Left colon (tissue), 2 donors: ENCODE measurements at places on chromosomes 4 and X. TPM values are rescaled to one million over a fixed set of nuclear protein-coding genes. Genes with fewer than 3 reads are reported as not detected.

SPATA4 gene
- not detected for total RNA-seq

AFF1 gene
- total RNA-seq, result 86.2 TPM

ATP2B3 gene
- 0.08 TPM for total RNA-seq

CPE gene
- 43.8 TPM for total RNA-seq

GNL3L gene
- 29.2 TPM for total RNA-seq

UFSP2 gene
- total RNA-seq, result 20.5 TPM

STARD8 gene
- total RNA-seq, result 1.7 TPM

TMPRSS11D gene
- not detected for total RNA-seq

LONRF3 gene
- total RNA-seq, result 11.1 TPM

ARX gene
- total RNA-seq, result 1.1 TPM

RAB41 gene
- 0.34 TPM for total RNA-seq

PAK3 gene
- 0.95 TPM for total RNA-seq

SOX3 gene
- not detected for total RNA-seq

GRSF1 gene
- total RNA-seq, result 86.0 TPM

GAGE1 gene
- not detected for total RNA-seq

PPP3CA gene
- 38.0 TPM for total RNA-seq

FAM114A1 gene
- 73.3 TPM for total RNA-seq

ADGRG2 gene
- total RNA-seq, result 0.34 TPM

MAGIX gene
- 15.7 TPM for total RNA-seq

UTP3 gene
- total RNA-seq, result 18.4 TPM

ODAM gene
- not detected for total RNA-seq

SMARCAD1 gene
- 18.4 TPM for total RNA-seq

PTCHD1 gene
- total RNA-seq, result 1.9 TPM

AVPR2 gene
- 0.52 TPM for total RNA-seq

ING2 gene
- 14.7 TPM for total RNA-seq

PPEF2 gene
- total RNA-seq, result not detected

NUDT11 gene
- total RNA-seq, result 1.7 TPM

ADRA2C gene
- total RNA-seq, result 0.92 TPM

SRPX gene
- total RNA-seq, result 26.0 TPM

TLR10 gene
- 0.70 TPM for total RNA-seq

ADH1C gene
- 373 TPM for total RNA-seq

CXorf65 gene
- not detected for total RNA-seq

FAM241A gene
- 1.8 TPM for total RNA-seq
